ENCODE measurements at places on chromosomes 11 and 22.
A peak's percentile ranks its signal among the peaks of the same experiment; 100 is the strongest.

- no peak for DNase-seq
These were observed 11.4 kb downstream of the IGSF9B start for GRCh38 chr11:133945087-133945974.

GRCh38 chr11:75944515-75944914 lies 129.5 kb downstream of the UVRAG start:
- no peak for DNase-seq

GRCh38 chr22:17118342-17118741 lies 2.8 kb downstream of the TMEM121B start:
- DNase-seq, result no peak

DNA sequence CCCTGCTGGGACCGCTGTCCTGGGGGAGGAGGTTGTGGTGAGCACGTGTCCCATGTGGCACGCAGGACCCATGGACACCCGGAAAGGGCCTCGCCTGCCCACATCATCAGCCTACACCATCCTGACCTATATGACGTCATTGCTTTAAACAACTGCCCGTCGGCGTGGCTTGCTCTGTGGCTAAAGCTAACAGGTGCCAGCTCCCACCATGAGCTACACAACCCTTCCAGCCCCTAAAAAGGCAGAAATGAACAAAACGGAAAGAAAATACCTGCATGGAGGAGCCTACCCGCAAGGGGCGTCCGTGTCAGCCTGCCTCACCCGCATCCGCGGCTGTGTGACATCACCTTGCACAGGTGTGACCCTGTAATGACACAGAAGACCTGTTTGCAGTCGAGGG lies 481.8 kb downstream of the BRD1 start:
- no peak for DNase-seq

GRCh38 chr11:20762116-20762844 lies 92.9 kb downstream of the NELL1 start:
- DNase-seq, result peak; percentile 61

DNA sequence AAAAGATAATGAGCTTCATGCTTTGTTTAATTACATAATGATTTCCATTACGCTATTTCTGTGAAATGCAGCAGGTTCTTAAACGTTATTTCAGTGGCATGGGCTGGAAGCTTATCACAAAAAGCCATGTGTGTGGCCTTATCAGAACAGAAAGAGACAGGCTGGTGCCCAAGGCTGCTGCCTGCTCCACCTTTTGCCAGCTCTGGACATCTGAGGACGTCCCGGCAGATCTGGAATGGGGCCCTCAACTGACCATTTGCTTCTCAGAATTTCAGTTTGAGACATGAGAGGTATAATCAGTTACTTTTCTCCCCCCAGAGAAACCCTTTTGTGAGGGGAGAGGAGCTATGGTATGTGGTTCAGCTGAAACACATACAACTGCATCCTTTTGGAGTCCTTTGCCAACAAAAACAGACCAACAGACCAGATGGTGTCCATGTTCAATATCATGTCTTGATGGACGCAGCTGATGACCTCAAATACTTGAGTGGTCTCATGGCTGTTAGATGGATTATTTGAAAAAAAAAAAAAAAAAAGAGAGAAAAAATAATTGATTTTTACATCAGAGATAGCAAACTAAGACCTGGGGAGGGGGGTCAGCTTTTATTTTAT lies 8.6 kb downstream of the CDPF1 start:
- no peak for DNase-seq

DNA sequence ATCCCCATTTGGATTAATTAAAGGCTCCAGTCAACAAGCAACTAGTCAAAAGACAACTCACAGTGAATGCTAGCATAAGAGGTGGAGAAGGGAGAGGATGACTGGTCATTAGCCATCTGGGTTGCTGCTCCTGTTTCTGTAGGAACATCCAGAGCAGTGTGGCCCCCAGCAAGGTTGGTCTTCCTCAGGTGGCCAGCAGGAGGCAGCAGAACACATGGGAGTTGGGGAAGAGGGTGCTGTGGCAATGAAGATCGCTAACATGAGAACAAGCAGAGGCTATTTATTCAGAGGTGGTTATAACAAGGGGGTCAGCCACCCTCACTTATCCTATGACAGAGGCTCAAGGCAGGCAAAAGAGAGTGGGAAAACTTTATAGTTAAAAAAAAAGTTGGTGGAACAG lies 21.3 kb downstream of the IZUMO1R start:
- no peak for DNase-seq

- DNase-seq, result no peak
These were observed 150.7 kb downstream of the CCDC34 start for GRCh38 chr11:27212248-27212780.

DNA sequence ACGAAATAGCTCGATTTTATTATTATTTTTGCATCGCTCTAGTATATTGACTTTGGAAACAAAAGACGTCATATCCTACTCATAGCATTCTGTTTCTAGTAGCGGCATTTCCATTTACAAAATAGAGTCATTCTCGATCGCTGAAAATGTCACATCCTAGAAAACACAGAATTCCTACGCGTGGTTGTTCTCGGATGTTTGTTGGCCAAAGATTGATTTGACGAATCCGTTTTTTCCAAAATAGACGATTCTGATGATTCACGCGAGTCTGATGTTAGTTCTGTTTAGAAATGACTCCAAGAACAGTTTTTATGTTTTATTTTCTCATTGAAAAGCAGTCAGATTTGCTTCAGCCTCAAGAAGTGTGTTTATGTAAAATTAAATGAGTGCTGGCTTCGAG lies 47.6 kb downstream of the SMIM38 start:
- DNase-seq, result no peak

- no peak for DNase-seq
These were observed 1.4 kb downstream of the CTR9 start for GRCh38 chr11:10752486-10752885.

- DNase-seq, result no peak
These were observed 27.9 kb downstream of the MB start for GRCh38 chr22:35589071-35589755.

DNA sequence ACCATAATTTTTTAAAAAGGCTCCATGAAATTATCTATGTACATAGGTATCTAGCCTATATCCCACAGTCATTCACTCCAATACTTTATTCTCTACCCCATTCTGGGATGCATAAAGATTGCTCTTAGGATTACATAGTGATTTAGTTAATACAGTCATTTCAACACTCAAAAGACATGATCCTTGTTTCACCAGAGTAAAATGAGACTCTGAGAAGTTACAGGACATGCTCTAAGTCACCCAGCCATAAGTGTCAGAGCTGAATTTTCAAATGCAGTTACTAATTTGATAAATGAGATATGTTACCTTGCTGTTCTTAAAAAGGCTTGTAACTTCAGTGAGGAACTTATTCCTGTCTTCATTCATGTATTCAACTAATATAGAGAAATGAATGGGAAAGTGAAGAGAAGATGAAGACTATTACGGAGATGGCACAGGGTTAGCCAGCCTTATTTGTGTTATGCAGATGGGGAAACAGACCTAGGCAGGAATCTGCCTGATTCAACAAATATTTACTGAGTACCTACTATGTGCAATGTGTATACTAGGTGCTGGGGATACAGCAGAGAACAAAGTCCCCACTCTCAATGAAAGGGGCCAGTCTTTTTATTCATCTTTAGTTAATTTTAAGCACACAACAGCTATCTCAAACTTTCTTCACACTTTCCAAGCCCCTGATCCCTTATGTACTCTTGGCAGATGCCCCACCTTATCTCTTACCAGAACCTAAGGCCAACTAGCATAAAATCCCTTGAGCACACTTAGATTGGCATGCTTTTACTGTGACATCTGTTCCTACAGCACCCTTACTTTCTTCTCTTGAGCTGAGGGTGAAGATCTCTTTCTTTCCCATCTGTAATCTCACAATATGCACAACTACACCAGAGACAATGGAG lies 21.6 kb downstream of the MAPK1 start:
- DNase-seq, result no peak

DNA sequence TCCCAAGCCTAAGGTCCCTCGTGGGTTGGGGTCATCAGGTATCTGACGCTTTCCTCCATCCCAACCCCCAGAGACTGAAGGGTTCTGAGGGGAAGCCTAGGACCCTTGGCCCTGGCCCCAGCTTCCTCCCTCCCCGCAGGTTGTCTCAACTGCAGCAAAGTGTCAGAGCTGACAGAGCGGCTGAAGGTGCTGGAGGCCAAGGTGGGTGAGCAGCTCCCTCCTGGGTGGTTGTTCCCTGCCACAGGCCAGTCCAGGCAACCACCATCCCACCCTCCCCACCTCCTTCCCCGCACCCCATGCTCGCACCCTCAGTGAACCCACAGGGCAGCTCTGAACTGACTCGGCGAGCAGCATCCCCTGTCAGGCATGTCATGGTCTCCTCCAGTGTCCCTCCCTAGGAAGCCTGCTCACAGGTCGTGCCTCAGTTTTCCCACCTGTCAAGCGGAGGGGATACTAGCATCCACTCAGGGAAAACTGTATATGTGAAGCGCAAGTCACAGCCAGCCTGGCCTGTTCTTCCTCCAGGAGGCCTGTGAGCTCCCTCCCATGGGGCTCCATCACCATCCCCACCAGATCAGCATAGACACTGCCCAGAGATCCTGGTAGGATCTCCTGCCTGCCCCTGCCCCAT lies 20.8 kb downstream of the EMID1 start:
- no peak for DNase-seq

All from pons (tissue), 1 donor.